ENCODE measurements at places on chromosomes 11 and 22.

GRCh38 chr22:38450234-38450797 lies 4.7 kb downstream of the KCNJ4 start:
- no peak for DNase-seq

- no peak for DNase-seq
These were observed 34.1 kb downstream of the RSPH14 start for GRCh38 chr22:23107487-23108248.

DNA sequence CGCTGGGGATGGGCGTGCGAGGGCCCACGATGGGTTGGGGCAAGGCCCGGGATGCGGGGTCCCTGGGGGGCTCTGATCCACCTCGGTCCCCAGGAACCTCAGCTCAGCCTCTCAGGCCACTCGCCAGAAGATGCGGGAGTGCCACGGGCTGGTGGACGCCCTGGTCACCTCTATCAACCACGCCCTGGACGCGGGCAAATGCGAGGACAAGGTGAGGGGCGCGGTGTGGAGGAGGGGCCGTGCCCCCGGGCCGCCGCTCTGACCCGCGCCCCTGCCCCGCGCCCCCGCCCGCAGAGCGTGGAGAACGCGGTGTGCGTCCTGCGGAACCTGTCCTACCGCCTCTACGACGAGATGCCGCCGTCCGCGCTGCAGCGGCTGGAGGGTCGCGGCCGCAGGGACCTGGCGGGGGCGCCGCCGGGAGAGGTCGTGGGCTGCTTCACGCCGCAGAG lies 6.3 kb downstream of the PKP3 start:
- no peak for DNase-seq

- DNase-seq: no peak
These were observed 36.1 kb downstream of the AMBRA1 start for GRCh38 chr11:46557684-46558151.

DNA sequence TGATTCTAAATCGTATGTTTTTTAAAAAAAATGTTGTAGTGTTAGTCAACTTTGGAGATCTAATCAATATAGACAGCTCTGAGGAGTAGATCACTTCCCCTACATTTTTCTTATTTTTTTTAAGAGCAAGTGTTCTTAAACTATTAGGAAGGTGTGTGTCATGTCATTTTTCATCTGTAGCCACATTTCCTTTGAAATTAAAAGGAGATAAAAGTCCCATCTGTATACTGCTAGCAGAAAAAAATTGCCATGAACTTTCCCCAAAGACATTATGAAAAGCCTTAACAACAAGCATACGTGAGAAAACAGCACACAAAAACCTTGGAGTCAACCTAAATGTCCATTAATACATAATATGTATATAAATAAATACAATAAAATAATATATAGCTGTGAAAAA lies 286.6 kb downstream of the ETS1 start:
- DNase-seq: no peak

GRCh38 chr11:81569999-81570398 lies 1163.7 kb downstream of the FAM181B start:
- DNase-seq: no peak

DNA sequence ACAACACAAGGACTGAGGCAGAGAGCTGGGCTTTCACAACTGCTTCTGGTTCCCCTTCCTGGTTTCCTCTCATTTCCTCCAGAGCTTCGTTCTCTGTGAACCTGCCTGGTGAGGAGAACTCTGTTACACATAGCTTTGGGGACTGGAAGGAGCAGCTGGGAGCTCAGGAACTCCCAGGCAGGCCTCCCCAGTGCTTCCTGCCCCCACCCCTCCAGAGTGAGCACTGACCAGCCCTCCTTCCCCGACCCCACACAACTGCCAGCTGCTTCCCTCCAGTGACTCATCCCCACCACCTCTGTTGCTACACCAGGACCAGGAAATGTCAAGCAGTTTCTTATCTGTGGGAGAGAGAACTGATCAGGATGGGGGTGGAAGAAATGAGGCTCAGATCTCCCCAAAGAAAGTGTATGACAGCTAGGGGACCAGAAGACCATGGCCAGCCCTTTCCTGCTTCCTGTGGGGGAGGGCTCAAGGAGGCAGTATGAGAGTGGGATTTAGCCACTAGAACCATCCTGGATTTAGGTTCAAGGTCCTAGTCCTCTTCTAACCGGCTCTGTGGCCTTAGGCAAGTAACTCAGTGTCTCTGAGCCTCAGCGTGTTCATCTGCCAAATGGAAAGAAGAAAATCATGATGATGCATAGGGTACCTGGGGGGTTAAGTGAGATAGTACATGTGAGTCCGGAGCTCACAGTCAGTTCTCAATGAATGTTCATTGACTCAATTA lies 4.5 kb upstream of the TP53I11 start:
- DNase-seq: no peak

DNA sequence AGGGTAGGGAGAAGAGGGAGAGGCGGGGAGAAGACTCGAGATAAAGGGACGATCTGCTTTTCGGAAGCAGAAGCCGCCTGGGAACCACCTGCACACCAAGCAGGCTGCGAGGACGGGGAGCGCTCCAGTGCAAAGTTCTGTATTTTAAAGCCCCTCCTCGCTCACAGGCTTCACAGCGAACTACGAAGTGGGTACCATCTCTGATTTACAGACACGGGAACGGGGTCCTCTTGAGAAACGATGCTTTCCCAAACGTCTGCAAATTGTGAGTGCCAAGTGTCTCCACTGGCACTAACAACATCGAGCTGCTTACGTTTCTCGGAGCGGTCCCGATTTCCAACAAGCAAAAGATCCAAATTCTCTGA lies 700 bp upstream of the STX3 start:
- DNase-seq: no peak

DNA sequence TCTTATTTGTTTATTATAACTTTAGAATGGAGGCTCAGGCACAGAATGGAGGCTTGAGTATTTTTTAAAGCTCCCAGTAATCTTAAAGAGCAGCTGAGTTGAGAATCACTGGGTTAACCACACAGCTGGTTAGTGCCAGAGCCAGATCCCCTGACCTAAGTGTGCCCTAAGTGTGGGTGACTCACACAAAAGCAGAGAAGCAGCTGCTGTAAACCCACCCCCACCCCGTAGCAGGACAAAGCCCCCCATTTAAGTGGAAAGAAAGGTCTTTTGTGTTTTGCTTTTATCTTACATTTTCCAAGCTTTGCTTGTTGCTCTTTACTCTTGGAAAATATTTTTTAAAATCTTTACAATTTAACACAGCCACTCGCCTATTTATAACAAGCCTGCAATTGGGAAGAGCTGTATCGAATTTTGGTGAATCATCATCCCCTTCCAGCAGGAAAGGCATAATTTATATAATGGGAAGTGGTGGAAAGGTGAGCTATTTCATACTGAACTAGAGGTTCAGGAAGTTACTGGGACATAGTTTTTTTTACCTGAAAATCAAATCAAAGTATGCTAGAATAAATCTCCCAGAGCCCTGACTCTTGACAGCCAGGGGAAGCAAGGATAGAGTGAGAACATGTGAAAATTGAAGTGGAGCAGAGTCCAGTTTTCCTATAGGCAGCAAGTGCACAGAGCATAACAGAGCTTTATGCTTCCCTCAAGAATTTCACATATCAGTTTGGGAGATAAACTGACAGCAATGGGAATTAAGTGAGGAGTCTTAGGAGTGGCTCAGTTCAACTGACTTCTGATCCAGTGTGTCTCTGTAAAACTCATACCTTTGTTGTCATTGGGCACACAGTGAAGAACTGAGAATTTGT lies 405.7 kb downstream of the AASDHPPT start:
- DNase-seq: no peak

DNA sequence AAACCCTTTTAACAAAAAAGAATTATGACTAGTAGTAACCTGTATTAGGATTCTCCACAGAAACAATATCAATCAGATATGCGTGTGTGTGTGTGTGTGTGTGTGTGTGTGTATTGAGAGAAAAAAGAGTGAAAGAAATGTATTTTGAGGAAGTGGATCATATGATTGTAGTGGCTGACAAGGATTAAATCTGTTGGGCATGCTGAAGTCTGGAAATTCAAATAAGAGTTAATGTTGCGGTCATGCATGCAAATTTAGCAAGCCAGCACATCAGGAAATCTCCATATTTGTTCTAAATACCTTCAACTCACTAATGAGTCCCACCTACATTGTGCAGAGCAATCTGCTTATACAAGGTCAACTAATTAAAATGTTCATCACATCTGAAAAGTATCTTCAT lies 46.8 kb upstream of the IGLL5 start:
- DNase-seq: no peak

- no peak for DNase-seq
These were observed 28.4 kb upstream of the FADD start for GRCh38 chr11:70174547-70175235.
